SK-N-SH (cell line): ENCODE measurements at places on chromosomes 4 and X. TPM values are rescaled to one million over a fixed set of nuclear protein-coding genes. Genes with fewer than 3 reads are reported as not detected.

The C1QTNF7 gene
- polyA plus RNA-seq = not detected in 2 replicates

The DMRTC1B gene
- not detected in 2 replicates for polyA plus RNA-seq

The SPANXN3 gene
- polyA plus RNA-seq = not detected in 2 replicates

The CCDC149 gene
- polyA plus RNA-seq = 5.5 and 7.0 TPM in 2 replicates

The MAGIX gene
- polyA plus RNA-seq = 0.78 and 1.1 TPM in 2 replicates

The P2RY8 gene
- 0.03 and 0.08 TPM in 2 replicates for polyA plus RNA-seq

The TCEANC gene
- 0.84 and 1.2 TPM in 2 replicates for polyA plus RNA-seq

The NPY2R gene
- 0.05 TPM in 1 of 2 replicates, not detected in the other for polyA plus RNA-seq

The VEGFD gene
- 5.3 and 6.3 TPM in 2 replicates for polyA plus RNA-seq

The NXF2B gene
- polyA plus RNA-seq = not detected in 2 replicates

The ADGRG4 gene
- polyA plus RNA-seq = not detected in 2 replicates

DNA sequence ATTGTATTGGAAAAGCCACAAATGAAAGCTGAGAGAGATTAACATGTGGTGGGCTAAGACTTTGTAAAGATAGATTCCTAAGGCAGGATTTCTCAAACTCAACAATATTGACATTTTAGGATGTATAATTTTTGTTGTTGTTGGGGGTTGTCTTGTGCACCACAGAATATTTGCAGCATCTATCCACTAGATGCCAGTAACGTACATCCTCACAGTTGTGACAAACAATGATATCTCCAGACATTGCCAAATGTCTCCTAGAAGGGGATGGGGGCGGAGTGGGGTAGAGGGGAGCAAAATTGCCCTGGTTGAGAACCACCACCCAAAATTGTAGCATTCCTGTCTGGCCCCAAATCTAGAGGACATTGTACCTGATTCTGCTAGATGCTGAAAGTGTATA is 14.7 kb upstream of the CBR4 start:
- H3K4me1 ChIP-seq = no peaks in the 10 kb centered on the region
- H3K27ac ChIP-seq = no peak overlapping the region
- H3K36me3 ChIP-seq = no peaks in the 10 kb centered on the region
- H3K27me3 ChIP-seq = no peaks in the 10 kb centered on the region

- H3K36me3 ChIP-seq = peaks cover 50% of the 10 kb centered on the region
- DNase-seq = no peak
- no peak overlapping the region for H3K4me3 ChIP-seq
- H3K27me3 ChIP-seq = no peaks in the 10 kb centered on the region
- peaks cover 20% of the 10 kb centered on the region for H3K4me1 ChIP-seq
Measured at GRCh38 chr4:76753814-76754213, 144.1 kb downstream of the SOWAHB start.

DNA sequence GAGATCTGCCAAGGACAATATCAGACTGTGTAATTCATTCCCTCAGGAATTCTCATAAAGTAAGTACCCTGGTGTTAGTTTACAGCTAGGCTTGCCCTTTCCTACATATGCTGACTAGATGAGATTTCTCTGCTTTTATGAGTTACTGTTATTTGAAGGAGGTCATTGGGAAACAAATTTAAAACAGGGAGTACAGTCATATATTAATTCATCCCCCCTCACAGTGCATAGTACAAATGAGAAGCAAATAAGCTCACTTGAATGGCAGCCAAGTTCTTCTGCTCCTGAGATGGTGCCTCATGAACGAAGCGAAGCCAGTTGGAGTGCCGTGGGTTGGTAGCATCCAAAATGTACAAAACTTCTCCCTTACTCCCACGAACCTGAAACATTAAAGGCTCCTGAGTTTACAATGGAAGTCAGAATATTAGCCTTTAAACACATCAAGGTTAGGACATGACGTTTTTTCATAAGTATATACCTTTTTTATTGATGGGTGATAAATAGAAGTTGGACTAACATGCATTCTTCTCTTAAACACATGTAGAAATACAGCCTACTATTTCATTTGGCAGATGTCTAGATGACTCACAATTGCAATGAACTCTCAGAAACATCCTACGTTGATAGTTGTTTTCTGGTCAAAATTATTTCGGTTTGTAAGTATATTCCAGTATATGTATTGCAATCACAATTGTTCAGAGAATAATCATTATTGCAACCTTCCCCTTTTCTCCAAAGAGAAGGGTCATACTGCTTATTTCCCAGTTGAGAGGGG is 69.2 kb downstream of the PRDM5 start:
- peaks cover 4% of the 10 kb centered on the region; the same call in 1 of the 2 replicates for H3K4me1 ChIP-seq
- H3K27me3 ChIP-seq = no peaks in the 10 kb centered on the region
- H3K27ac ChIP-seq = no peak overlapping the region
- no peak overlapping the region for H3K4me3 ChIP-seq
- DNase-seq = no peak

GRCh38 chrX:47846040-47846439 is 9.3 kb downstream of the ZNF81 start:
- no peak overlapping the region for H3K4me3 ChIP-seq
- H3K27ac ChIP-seq = no peak overlapping the region
- peaks cover 24% of the 10 kb centered on the region for H3K36me3 ChIP-seq
- H3K4me1 ChIP-seq = no peaks in the 10 kb centered on the region
- H3K27me3 ChIP-seq = no peaks in the 10 kb centered on the region

- no peaks in the 10 kb centered on the region for H3K27me3 ChIP-seq
- DNase-seq = no peak
- no peaks in the 10 kb centered on the region for H3K36me3 ChIP-seq
- no peaks in the 10 kb centered on the region; the same call in 1 of the 2 replicates for H3K4me1 ChIP-seq
Measured at GRCh38 chr4:15696866-15697265, 6.0 kb upstream of the BST1 start.

DNA sequence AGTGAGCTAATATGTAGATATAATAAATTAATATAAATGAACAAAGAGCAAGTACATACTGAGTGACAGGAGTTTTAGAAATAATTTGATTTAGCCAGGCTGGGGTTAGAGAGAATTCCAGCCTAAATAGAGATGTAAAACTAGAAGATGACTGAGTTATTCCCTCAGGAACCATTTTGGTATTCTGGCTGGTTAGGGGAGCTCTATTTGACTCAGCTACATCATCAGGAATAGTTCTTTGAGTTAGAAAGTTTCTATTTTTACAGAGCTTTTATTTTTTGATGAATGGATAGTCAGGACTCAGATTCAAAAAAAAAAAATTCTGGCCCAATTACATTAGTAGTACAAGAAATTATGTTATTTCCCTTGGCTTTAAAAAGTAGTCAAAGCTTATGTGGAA is 180.4 kb upstream of the MID1 start:
- H3K27ac ChIP-seq = no peak overlapping the region
- no peak overlapping the region for H3K4me3 ChIP-seq
- no peaks in the 10 kb centered on the region for H3K36me3 ChIP-seq
- H3K4me1 ChIP-seq = peaks cover 6% of the 10 kb centered on the region; the same call in 1 of the 2 replicates
- no peak for DNase-seq

- H3K4me1 ChIP-seq = no peaks in the 10 kb centered on the region
- DNase-seq = no peak
- H3K27me3 ChIP-seq = no peaks in the 10 kb centered on the region
- no peaks in the 10 kb centered on the region for H3K36me3 ChIP-seq
- H3K27ac ChIP-seq = no peak overlapping the region
Measured at GRCh38 chrX:30931920-30932319, 42.9 kb upstream of the TAB3 start.

- H3K36me3 ChIP-seq = no peaks in the 10 kb centered on the region
- no peaks in the 10 kb centered on the region for H3K27me3 ChIP-seq
- no peak overlapping the region for H3K27ac ChIP-seq
- no peak for DNase-seq
- H3K4me1 ChIP-seq = no peaks in the 10 kb centered on the region
Measured at GRCh38 chr4:112416464-112416863, 99.5 kb downstream of the NEUROG2 start.

DNA sequence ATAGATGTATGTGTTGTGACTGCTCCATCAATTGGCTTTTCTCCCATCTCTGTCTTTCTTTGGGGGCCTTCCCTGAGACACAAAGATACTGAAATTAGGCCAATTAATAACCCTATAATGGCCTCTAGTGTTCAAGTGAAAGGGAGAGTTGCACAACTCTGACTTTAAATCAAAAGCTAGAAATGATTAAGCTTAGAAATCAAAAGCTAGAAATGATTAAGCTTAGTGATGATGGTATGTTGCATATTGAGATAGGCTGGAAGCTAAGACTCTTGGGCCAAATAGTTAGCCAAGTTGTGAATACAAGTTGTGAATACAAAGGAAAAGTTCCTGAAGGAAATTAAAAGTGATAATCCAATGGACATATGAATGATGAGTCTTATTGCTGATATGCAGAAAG is 452.9 kb upstream of the AGA start:
- H3K36me3 ChIP-seq = no peaks in the 10 kb centered on the region
- H3K4me1 ChIP-seq = no peaks in the 10 kb centered on the region
- no peak for DNase-seq
- no peak overlapping the region for H3K4me3 ChIP-seq
- H3K27ac ChIP-seq = no peak overlapping the region

DNA sequence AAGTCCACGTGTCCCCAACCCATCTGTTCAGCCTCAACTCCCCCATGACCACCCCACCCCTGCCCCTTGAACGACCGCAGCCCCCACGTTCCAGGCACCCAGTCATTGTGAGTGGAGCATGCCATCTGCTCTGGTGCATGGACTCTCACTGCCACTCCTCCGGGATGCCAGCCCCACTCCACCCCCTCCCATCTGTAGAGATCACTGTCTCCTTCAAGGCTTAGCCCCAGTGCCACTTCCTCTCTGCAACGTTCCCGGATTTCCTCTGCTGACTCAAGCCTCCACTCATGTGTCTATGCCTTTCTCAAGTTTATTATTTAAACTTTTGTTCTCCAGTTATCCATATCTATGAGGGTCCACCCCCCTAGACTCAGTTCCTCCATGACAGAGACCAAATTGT is 54.0 kb downstream of the MAML3 start:
- peak; percentile 59 for DNase-seq
- no peaks in the 10 kb centered on the region for H3K36me3 ChIP-seq
- H3K4me1 ChIP-seq = peaks cover 43% of the 10 kb centered on the region
- H3K4me3 ChIP-seq = no peak overlapping the region

- DNase-seq = no peak
- H3K27ac ChIP-seq = no peak overlapping the region
- no peaks in the 10 kb centered on the region for H3K27me3 ChIP-seq
- H3K36me3 ChIP-seq = no peaks in the 10 kb centered on the region
Measured at GRCh38 chrX:6660567-6661264, 125.8 kb upstream of the VCX3A start.

DNA sequence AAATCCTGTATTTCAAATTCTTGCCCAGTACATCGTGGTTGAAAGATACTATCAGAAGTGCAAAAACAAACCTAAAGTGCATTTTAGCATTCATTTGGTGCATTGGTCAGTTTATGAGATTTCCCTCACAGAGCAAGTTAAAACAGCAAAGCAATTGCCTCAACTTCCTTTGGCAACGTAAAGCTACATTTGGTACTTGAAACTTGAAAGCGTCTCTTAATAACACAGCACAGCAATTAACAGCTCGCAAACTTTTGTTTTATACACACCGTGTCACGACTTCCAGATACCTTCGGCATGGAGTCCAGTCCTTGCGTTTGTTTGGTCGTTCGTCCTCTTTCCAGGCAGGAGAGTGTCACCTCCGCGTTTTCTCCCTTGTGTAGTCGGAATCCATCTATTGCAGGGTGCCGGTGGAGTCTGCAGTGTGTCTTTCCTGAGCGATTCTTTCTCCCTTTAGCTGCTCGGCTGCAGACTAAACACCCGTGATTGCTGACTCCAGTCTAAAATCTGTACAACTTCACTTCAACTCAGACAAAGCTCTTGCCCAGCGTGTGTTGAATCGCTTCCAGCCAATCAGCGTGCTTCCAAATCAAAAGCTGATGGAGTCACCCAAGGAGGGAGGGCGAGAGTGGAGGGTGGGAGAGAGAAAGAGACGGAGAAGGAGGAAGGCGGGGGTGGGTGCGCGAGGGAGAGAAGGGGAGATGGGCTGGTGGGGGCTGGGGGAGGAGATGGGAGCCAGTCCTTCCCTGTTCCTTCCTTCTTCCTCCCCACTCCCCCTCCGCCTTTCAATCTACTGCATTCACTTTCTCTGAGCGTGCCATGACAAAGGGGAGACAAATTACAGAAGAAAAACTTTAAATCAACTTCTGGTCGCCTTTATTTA is at the start of gene PCDH18:
Gene PCDH18, minus strand, starts transcription at position 509 of the 883 bp plus-strand sequence. Its CDS starts 406 bp downstream, at position 103.
- peak within 1 kb of the TSS; percentile 89 for H3K27ac ChIP-seq
- H3K4me1 ChIP-seq = peaks cover 19% of the 10 kb centered on the region; the same call in 1 of the 2 replicates
- peak within 1 kb of the TSS; percentile 88 for H3K4me3 ChIP-seq
- no peaks in the 10 kb centered on the region for H3K27me3 ChIP-seq
- peak; percentile 59 for DNase-seq

DNA sequence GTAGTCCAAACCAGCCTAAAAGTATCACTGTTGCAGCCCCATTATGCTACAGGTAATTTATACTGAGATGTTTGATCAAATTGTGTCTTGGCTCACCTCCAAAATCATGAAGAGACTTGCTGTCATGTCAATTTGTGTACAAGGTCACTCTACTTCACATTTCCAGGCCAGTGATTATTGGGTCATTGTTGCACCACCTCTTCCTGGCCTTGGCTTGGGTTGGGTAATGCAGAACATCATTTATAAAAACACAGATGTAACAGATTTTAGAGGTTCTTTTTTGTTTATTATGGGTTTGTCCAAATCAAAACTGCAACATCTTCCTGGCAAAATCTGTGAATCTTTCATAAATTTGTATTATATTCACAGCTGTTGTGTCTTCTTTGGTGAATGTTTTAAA is 459.5 kb downstream of the ANKRD50 start:
- H3K27ac ChIP-seq = no peak overlapping the region
- no peaks in the 10 kb centered on the region for H3K36me3 ChIP-seq
- no peak overlapping the region for H3K4me3 ChIP-seq
- no peaks in the 10 kb centered on the region for H3K27me3 ChIP-seq
- no peak for DNase-seq
